ENCODE measurements at places on chromosomes 4 and X.

DNA sequence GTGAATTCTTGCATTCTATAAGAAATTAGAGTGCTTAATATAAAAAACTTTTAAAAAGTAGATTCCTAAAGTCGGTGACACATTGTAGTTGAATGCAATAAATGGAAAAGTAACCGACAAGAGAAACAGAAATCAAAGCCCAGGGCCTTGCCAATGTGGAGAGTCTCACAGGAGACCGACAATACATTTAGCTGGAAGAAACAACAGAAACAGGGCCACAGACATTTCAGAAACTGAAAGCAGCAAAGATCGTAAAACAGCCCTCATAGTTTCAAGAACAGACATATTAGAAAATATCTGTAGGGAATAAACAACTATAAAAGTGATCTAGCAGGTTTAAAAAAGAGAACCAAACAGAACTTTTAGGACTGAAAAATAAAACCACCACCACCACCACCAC is 49.5 kb downstream of the STAP1 start:
- no peak for DNase-seq

DNA sequence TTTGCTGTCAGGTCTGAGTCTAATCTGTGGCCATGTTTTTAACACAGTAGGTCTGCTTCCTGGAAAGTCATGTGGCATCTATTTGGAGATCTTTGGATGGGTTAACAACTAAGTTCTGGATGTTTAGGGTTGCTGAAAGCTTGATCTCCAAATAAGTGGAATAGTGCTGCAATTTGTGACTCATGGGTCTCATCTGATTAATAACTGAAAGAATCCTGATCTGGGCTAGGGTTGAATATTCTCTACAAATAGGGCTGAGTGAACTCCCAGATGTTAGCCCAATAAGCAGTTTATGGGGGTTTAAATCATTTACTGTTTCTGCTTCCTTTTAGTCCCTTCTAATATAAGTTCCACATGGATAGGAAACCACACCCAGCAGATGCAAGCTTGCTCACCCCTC is 23.1 kb downstream of the CT47C1 start:
- DNase-seq: no peak

GRCh38 chr4:3255611-3256186 is 6.7 kb downstream of the MSANTD1 start:
- DNase-seq: no peak

DNA sequence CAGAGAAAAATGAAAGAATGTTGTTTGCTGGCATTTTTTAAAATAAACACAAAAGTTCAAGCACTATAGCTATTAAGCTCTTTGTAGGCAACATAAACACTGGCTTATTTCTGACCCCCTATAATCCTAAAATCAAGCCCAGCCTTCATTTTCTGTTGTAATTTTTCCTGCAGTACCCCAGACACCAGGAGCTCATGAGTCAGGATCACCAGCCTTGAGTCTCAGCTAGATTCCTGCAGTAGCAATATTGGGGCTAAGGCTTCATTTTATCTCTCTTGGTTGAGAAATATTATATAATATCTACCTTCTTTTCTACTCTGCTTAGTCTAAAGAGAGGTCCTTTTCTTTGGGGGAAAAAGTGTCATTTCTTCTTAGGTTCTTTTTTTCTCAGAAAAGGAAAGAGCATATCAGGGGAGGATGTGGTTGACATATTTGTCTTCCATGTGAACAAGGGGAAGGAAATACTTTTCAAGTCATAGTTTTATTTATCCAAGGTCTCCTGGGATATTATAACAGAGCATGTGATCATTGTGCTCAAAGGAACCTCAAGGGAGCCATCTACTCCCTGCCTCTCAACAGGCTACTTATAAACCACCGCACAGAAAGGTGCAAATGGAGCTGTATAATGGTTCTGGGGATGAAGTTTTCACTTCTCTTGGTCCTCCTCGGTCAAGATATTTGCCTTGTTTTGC is 678.3 kb upstream of the NR3C2 start:
- DNase-seq: no peak

- peak; percentile 45 for DNase-seq
Measured at GRCh38 chrX:3711331-3711917, 2.0 kb downstream of the PRKX start.

- peak; percentile 18 for DNase-seq
Measured at GRCh38 chr4:165464813-165465381, 86.1 kb downstream of the CPE start.

GRCh38 chr4:99965674-99966350 is 15.7 kb upstream of the H2AZ1 start:
- DNase-seq: no peak

GRCh38 chr4:15688051-15688450 is 6.4 kb downstream of the FAM200B start:
- no peak for DNase-seq

DNA sequence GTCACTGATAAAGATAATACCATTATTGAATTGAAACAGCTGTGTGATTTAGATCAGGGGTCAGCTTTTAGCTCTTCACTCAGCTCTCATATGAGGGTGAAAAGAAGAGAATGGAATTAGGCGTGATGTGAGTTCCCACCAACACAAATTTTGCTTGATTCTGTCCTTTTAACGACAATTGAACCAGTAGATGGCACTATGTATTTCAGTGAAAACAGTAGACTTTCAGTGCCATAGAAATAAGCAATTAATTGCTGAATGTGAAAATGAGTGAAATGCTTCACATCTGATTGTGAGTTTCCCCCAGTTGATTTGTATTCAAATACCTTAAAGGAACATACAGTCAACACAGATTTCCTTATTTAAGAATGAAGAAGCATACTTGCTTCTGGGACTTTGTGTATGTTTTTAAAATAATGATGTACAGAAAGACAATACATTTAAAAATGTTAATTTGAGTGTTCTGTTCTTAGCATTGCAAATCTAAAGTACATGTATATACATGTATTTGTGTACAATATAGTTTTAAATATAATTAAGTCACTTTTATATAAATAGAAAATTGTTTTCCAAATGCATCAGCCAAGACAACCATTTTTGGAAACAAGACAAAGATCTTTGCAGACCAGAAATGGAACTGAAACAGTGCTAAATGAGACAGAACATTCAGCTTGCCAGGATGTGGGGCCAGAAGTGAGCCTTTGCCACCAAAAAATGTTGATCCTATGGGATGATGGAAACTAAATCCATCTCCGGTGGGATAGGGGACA is 178.8 kb downstream of the SNCA start:
- no peak for DNase-seq

DNA sequence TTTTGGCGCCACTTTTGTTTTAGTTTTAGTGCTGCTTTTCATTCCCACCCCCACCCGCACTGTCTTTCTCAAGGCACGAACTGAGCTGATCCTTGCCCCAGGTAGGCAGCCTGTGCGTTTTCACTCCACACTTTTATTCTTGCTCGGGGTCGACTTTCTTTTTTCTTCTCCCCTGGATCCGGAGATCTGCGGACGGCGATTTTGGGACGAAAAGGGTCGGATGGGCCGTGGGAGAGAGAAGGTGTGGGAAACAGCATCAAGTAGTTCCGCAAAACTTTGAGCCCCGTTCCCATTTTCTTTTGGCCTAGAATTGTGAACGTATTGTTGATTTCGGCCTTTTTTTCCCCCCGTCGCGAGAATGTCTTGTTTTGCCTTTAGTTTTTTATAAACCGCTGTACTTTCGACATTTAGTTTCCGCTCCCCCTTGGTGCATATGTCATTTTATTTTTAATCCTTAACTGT is 531 bp downstream of the STAG2 start:
- DNase-seq: no peak

GRCh38 chr4:22478426-22478825 is 37.4 kb downstream of the ADGRA3 start:
- DNase-seq: no peak

DNA sequence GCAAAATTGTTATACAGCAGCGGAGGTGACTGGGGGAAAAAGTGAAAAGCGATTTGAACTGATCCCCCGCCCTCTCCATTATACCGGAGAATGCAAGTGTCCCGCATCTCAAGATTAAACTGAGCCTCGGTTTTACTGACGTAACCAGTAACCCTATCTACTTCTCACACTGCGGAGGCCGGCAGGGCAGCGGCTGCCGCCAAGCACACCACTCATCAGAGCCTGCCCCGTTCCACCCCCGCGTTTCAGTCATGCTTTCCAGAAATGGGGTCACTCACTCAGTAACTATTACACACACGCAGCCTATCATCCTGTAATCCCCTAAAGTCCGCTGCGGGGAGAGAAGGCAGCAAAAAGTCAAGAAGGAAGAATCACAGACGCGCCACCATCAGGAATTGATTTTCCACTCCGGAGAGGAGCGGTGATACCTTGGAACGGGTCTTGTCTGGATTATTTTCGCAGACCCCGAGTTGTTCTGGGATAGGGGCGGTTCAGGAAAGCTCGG is 1.4 kb downstream of the RPS6KA3 start:
- DNase-seq: peak; percentile 66

- DNase-seq: no peak
Measured at GRCh38 chrX:77749695-77750094, 36.3 kb downstream of the ATRX start.

GRCh38 chr4:186294160-186294559 is 28.2 kb downstream of the F11 start:
- DNase-seq: no peak

DNA sequence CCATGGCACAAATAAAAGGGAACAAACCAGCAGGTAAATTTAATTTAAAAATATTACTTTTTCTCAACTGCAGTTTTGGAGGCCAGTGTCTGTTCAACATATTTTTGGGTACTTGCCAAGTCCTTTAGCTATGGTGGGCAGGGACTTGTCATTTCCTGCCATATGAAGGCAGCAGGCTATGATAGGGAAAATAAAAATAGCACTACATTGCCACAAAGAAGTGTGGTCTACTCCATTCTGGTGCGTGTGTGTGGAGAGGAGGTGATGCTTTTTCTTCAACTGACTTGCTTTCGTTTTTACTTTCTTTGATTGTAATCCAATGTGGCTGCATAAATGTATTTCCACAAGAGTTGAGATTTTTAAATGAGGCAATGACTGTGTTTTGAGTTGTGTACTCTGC is 17.2 kb downstream of the GPR174 start:
- DNase-seq: peak; percentile 54

DNA sequence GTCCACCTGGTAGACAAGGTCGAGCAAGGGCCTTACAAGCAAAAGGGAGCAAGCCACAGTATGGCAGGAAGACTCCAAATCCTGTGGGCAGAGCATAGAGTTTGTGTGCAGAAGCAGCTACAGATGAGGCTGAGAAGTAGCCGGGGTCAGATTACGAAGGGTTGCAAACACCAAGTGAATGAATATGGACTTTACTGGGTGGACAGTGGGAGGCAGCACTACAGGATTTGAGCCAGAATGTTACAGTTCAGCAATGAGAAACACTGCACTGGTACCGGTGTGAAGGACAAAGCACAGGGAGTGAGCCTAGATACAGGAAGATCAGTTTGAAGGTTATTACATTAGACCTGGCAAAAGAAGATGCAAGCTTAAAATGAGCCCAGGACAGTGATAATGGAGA is 46.1 kb upstream of the HOPX start:
- no peak for DNase-seq

DNA sequence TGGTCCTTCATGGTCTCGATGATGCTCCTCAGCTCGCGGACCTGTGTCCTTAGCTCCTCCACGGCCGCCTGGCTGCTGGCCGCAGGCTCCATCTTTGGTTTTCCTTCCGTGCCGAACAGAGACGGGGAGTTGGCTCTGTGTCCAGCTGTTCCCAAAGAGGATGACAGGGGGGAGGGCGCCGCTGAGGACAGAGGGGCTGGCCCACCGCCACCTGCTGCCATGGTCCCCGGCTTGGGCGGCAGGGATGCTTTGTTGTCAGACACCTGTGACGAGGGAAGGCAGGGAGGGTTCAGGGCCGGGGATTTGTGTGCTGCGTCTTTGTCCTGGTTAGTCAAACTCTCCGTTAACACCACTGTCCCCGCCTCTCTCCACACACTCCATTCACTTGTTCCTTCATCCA is 26.6 kb upstream of the MAP3K15 start:
- no peak for DNase-seq

DNA sequence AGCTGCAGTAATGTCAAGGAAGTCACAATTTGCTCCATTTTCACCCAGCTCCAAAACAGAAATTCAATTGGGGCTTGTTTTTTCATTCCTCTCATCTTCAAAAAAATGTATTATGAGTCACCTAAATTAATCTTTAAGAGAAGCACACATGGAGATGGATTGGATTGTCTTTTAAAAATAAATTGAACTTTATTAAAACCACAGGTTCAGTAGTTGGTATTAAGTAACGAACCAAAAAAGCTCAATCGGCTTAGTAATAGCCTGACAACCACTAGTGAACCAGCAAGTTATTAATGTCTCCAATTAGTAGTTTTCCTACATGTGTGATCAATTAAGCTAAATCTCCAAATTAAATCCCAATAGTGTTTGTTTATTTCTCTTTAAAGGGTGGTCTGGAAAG is 283.5 kb upstream of the GIMD1 start:
- DNase-seq: no peak

DNA sequence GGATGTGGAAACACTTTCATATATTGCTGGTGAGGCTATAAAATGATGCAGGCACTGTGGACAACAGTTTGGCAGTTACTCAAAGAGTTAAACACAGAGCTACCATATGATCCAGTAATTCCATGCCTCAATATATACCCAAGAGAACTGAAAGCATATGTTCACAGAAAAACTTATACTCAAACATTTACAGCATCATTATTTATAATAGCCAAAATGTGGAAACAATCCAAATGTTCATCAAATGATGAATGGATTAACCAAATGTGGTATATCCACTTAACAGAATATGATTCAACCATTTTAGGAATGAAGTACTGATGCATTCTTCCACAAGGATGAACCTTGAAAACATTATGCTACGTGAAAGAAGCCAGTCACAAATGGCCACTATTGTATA is 603.8 kb downstream of the IQCM start:
- no peak for DNase-seq

- DNase-seq: no peak
Measured at GRCh38 chr4:107896158-107896645, 35.1 kb upstream of the CYP2U1 start.

Measured in activated CD4-positive, alpha-beta memory T cell treated with anti-CD3 and anti-CD28 coated beads, Interleukin-2, amount 10 ng/mL, durations not matched to agents 7 days and 5 days (primary cell).